Forelimb muscle (tissue), 1 donor: ENCODE measurements at places on chromosomes 2 and 18. TPM values are rescaled to one million over a fixed set of nuclear protein-coding genes. Genes with fewer than 3 reads are reported as not detected.

- no peak for DNase-seq
Measured at GRCh38 chr18:13389491-13390131, 171.1 kb downstream of the LDLRAD4 start.

DNA sequence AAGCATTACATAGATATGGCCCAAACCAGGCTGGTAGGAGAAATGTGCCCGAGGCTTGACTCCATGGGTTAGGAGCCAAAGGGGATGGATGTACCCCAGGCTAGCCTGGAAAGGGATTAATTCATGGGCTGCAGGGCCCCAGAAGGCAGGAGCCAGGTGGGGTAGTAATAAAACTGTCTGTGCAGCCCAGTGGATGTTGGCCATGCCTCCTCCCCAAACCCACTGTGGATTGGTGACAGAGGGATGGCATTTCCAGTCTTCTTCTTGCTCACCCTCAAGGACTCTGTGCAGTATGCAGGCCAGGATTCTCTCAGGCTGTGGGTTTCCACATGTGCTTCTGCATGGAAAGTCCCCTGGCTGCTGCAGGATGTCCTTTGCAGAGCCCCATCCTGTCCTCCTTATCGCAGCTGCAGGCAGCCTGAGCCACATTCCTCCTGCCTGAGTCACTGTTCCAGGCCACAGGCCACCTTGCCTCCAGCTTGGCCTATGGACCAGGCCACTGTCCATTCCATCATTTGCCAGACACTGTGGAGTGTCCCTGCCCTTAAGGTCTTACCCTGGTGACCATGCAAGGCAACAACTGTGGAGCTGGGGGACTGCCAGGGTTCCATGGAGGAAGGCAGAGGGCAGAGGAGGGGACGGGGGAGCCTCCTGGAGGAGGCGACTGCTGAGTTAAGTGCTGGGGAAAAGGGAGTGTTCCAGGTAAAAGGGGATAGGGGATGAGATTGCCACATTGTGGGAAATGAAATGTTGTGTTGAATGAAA, 38.9 kb downstream of the INO80C start:
- no peak for DNase-seq

GRCh38 chr18:35491700-35492077, 6.1 kb downstream of the INO80C start:
- no peak for DNase-seq

The CD8A gene
- 0.22 TPM for polyA plus RNA-seq

- no peak for DNase-seq
Measured at GRCh38 chr2:207417301-207417718, 112.5 kb upstream of the CREB1 start.

- DNase-seq: no peak
Measured at GRCh38 chr18:3321133-3321812, 59.3 kb downstream of the MYL12B start.

DNA sequence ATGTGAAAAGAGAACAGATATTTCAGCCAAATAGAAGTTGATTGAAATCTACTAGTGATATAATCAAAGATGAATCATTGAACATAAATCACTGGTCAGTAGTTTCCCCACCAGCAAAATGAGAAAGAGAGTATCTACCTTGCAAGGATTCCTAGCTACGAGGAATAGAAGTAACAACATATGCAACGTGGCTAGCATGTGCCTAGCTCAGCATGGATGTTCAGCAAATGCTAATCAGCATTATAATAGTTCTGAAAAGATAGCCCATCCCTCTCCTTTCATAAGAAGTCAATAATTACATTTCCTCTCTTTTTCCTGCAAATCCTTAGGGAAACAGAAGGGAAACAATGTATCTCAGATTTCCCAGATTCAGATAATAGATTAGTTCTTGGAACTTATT, 417.2 kb downstream of the SATB2 start:
- no peak for DNase-seq

The MTX2 gene
- polyA plus RNA-seq: 59.0 TPM

DNA sequence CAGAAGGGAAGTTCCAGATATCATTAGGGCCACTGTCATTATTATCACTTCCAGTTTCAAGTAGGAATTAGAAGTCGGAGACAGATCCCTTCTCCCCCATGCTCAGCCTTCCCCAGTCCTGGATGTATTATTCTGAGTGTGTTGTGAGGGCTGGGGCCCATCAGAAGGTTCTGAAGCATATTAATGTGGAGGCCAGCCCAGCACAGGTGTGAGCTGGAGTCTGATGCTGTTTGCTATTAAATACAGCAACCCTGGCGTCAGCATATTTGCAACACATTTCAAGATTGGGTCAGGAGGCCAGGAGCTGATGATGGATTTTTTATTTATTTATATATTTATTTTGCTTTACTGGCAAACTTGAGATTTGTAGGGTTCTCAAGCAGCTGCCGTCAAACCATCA, 195.2 kb downstream of the NRP2 start:
- DNase-seq: no peak

The FAM110C gene
- polyA plus RNA-seq: 1.8 TPM

The CCDC178 gene
- polyA plus RNA-seq: 0.19 TPM

DNA sequence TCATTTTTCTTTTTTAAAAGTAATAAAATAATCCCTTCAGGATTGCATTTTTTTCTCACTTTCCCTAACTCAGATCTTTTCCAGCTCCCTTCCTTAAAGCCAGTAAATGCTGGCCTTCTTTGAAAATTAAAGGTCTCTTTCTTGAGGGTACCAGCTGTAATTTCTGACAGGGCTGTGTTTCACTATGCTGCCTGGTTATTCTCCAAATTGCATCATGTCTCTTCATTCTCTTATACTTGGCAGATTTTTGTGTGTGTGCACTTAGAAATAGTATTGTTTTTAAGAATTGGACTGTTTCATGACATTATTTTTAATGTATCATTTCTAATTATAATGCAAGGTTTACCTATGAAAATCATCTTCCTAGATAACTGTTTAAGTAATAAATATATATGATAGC, 72.0 kb upstream of the EPB41L5 start:
- DNase-seq: no peak

The ZDBF2 gene
- polyA plus RNA-seq: 11.0 TPM

- DNase-seq: no peak
Measured at GRCh38 chr2:192016265-192016664, 169.4 kb upstream of the CAVIN2 start.

The APOB gene
- 0.03 TPM for polyA plus RNA-seq

DNA sequence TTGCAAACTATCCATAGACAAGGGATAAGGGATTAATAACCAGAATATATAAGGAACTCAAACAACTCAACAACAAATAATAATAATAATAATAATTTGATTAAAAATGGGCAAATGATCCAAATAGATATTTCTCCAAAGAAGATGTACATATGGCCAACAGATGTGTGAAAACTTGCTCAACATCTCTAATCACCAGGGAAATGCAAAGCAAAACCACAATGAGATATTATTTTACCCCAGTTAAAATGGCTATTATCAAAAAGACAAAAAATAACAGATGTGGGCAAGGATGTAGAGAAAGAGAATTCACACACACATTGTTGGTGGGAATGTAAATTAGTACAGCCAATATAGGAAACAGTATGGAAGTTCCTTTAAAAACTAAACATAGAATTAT, 26.9 kb downstream of the DNAH7 start:
- no peak for DNase-seq

The EMILIN1 gene
- 61.4 TPM for polyA plus RNA-seq

The TRIM54 gene
- 105 TPM for polyA plus RNA-seq

- DNase-seq: no peak
Measured at GRCh38 chr2:32058130-32058529, 5.2 kb upstream of the SPAST start.

DNA sequence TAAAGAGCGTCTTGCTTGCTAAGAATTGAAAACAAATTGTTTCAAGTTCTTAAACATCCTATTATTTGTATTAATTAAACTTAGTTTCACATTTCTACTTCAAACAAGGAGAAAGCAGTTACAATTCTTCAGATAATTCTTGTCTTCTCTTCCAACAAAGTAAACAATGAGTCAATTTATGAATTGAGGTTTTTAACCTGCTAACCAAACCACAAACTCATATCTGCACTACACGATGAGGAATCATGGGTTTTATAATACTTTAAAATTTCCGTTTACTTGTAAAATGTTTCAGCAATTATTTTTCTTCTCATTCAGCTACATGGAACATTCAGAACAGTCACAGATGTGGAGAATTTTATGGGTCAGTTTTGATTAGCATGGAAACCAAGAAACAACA, 114.2 kb downstream of the SPIRE1 start:
- DNase-seq: no peak

The CNNM3 gene
- 21.6 TPM for polyA plus RNA-seq

- DNase-seq: no peak
Measured at GRCh38 chr2:229297247-229297646, 26.2 kb upstream of the PID1 start.

The GNAL gene
- 1.1 TPM for polyA plus RNA-seq

DNA sequence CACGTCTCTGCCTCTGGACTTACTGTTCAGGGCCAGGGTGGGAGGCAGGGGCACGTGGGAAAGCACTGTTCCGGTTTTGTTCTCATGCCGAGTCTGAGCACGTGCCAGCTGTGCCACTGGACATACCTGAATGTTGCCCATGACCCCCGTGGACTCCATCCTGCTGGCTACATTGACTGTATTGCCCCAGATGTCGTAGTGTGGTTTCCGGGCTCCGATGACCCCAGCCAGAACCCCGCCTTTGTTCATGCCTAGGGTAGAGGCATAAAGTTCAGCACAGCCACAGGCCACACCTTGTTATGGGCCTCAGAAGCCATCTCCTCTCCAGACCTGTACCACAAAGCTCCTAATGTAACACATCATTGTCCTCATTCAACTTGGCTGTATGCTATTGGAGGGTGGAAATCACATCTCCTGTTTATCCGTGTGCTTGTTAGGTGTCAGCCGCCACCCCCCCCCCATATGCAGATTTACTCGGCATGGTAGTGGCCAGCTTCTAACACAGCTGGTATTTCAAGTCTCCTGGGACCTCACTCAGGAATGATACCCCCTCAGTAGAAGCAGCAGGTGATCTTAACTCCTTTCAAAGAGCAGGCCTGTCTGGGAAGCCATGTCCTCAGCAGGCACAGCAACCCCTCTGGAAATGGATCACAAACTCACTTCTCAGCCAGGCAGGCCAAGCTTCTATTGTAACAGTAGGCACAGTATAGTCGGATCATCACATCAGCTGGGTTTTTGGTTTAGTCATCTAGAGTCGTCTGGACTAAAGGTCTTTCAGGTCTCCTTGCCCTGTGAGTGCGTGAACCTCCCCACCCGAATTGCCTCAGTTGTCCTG, 27.6 kb downstream of the CENPO start:
- no peak for DNase-seq

- no peak for DNase-seq
Measured at GRCh38 chr2:189222468-189223105, 43.0 kb upstream of the COL5A2 start.

DNA sequence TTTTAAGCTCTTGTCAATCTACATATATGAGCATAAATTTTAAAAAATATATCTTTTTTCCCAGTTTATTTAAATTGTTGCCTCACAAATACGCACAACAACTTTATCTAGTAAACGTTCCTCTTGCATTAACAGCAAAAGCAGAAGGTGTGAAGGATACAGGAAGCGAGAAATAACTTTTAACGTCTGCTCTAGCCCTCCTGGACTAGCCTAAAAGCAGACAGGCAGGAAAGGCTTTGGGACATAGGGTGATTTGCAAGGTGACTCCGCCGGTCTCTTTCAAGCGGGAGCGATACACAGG, 434 bp upstream of the DUSP19 start:
- DNase-seq: no peak

The MAB21L4 gene
- not detected for polyA plus RNA-seq

DNA sequence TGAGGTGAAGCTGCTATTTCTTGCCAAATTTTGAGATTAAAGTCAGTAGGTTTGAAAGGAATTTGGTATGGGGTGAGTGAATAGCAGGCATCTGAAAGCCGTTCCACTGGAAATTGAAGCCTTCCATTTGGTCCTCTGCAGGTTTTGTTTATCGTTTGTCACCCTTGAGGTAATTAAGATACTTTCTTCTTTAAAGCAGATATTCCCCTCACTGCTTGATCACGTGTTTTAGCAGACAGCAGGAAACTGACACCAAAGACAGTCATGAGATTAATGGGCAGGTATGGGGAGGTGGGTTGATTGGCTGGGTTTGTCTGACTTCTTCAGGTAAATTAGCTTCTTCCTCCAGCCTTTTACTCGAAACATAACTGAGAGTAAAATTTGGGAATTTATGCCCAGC, 10.7 kb downstream of the LPIN1 start:
- no peak for DNase-seq

The CCDC74A gene
- polyA plus RNA-seq: 1.8 TPM

GRCh38 chr2:174608866-174609214, 11.2 kb upstream of the WIPF1 start:
- no peak for DNase-seq

DNA sequence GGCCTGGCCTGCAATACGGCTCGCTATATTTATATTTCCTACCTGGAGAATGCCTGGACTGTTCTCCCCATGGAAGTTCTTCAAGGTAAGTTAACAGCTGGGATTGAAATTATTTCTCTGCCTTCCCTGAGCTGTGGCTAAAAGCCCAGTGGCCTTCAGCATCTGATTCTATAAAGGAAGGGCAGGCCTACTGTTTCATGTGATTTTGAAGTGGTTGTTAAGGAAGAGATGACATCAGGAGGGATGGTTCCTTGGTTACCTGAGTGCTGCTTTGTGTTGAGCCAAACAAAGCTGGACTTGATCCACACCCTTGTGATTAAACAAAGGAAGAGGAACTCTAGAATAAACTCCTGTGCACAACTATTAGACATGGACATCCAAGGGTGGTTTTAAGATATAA, 61.6 kb downstream of the MFSD6 start:
- DNase-seq: peak; percentile 74

- no peak for DNase-seq
Measured at GRCh38 chr2:115910270-115910669, 1467.8 kb downstream of the DPP10 start.

The GPAT2 gene
- polyA plus RNA-seq: 5.6 TPM

- DNase-seq: no peak
Measured at GRCh38 chr2:224938651-224939182, 103.6 kb downstream of the DOCK10 start.

DNA sequence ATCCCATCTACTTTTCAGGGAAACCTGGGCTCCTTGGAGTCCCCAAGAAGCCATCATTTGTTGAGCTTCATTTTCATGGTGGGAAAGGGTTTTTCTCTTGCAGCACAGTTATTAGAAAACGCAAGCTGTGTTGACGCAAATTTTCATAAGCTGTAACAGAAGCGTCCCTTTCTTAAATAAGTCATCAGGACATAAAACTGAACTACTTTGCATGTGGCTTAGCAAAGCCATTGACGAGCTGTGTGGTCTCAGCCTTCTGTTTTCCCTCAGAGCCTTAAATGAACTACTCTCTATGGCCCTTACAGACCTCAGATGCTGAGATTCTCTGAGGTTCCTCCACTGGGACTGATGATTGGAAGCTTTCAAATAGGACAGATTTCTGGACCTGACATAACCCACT, 85.1 kb downstream of the ARL4C start:
- no peak for DNase-seq

GRCh38 chr18:37701967-37702366, 136.4 kb upstream of the CELF4 start:
- DNase-seq: no peak

The PDE1A gene
- polyA plus RNA-seq: 8.0 TPM
